ENCODE measurements at places on chromosomes 11 and 22.
A peak's percentile ranks its signal among the peaks of the same experiment; 100 is the strongest.

DNA sequence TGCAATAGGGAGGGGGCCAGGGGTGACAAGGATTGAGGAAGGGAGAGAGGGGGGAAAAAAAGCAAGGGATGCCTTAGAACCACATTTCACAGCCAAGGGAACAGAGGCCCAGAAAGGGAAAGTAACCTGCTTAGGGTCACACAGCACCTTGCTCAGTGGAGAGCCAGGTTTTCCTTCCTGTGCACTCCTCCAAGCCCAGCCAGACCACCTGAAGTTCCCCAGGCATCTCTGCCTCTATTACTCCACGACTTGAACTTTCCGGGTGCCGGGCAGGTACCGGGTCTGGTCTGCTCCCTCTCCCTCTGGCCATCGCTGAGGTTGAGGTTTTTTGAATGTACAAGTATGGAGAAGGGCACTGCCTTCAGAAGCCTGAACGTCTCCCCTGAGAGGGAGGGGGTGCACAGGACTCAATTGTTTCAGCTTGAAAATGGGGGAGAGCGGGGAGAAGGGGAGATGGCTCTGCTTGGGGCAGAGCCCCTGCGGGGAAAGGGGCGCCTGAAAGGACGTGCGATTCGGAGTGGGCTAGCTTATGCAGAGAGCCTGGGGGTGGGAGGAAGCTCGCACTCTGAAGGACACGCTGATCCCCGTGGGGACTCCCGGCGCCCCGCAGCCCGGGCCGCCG, 516 bp upstream of the SERPINH1 start:
- DNase-seq: peak; percentile 58

GRCh38 chr22:33747576-33748180, 172.6 kb downstream of the LARGE1 start:
- DNase-seq: peak; percentile 77

- DNase-seq: peak; percentile 88
These were observed 34.7 kb downstream of the ATG16L2 start for GRCh38 chr11:72848846-72849466.

- DNase-seq: no peak
These were observed 37.1 kb downstream of the RPL27A start for GRCh38 chr11:8719721-8720120.

- peak; percentile 32 for DNase-seq
These were observed 171.1 kb downstream of the CEP164 start for GRCh38 chr11:117498791-117499190.

GRCh38 chr22:48567213-48567975, 1260.3 kb downstream of the BRD1 start:
- DNase-seq: no peak

DNA sequence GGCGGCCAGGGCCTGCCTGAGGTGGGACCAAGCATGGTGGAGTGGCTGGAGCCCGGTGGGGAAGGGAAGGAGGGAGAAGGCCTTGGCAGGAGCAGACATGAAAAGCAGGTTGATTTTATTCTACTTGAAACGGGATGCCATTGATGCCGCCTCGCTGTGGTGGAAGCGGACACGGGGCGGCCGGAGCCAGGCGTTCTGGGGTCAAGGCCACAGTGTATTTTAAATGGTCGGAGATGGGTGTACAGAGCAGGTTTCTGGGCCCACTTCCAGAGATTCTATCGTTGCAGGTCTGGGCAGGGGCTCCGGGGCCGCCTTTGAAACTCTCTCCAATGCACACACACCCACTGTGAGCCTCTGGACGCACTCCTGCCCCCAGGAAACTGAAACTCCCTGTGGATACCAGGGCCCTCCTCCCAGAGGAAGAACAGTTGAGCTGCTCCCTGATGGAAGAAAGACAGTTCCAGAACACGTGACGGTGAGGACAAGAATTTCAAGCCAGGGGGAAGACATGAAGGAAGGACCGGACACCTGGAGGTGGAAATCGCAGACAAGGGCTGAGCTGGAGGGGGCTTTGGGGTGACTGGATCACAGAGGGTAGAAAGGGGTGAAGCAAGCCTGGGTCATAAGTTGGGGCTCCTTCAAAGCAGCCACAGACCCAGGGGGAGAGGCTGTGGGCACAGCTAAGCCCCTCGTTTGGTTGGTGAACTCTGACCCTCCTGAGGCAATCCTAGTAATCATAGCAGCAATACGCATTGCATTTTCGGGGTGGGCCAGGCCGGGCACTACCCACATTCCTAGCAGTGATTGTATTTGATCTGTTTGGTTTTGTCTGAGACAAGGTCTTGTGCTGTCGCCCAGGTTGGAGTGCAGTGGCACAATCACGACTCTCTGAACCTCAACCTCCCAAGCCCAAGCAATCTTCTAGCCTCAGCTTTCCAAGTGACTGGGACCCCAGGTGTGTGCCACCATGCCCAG, 12.3 kb upstream of the LINC01488 start:
- no peak for DNase-seq

DNA sequence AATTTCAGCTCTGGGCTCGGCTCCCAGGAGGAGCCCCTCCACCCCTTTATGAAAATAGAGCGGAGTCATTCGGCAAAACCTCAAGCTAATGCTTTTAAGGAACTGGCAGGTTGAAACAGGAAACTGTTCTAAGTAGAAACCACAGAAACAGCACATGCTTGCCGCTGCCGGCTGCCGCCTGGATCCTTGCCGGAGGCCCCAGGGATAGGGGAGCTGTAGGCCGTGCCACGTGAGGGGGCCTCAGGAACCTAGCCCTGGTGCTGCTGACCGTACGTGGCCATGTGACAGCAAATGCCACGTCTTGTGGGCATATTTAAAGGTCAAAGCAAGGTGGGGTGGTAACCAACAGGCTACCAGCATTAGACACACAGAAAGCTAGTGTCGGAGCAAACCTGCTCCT, 77.9 kb upstream of the TIMP3 start:
- DNase-seq: no peak

DNA sequence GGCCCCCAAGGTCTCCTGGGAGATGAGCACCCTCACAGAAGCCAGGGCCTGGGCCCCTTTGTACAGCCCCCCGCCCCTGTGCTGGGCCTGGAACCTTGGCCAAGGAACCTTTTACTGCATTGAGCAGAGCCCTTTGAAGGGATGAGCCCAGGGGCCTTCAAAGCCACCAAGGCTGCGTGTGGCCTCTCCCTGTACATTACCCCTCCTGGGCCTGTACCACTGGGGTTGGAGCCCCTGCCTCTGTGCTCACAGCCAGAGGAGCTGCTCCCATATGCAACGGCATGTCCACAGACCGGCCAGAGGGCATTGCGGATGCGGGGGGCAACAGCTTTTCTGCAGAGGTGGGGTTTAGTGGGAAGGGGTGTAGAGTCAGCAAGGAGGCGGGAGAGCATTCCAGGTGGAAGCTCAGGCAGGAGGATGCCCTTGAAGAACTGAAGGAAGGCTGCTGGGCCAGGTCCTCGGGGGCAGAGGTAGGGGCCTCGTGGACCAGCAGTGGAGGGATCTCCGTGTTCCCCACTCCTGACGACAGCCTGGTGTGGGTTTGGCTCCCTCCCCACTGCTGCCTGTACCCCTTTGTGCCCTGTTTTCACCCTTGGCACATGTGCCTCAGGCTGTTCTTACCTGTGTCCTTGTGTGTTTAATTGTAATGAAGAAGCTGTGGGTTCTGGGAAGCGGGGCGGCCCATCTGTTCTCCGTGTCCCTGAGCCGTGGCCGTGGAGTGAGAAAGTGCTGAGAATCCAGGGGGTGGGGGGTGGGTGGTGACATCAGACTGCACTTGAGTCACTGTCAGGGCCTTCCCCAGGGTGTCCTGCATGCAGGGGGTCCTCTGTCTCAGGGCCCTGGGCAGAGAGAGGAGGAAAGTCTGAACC, 46.9 kb downstream of the ARHGAP8 start:
- DNase-seq: no peak

GRCh38 chr11:75554258-75555022, 7.6 kb upstream of the SERPINH1 start:
- no peak for DNase-seq

GRCh38 chr11:62266558-62266957, 3.4 kb upstream of the SCGB2A2 start:
- DNase-seq: peak; percentile 35

- DNase-seq: no peak
These were observed 263.6 kb downstream of the BRD1 start for GRCh38 chr22:49564054-49564453.

DNA sequence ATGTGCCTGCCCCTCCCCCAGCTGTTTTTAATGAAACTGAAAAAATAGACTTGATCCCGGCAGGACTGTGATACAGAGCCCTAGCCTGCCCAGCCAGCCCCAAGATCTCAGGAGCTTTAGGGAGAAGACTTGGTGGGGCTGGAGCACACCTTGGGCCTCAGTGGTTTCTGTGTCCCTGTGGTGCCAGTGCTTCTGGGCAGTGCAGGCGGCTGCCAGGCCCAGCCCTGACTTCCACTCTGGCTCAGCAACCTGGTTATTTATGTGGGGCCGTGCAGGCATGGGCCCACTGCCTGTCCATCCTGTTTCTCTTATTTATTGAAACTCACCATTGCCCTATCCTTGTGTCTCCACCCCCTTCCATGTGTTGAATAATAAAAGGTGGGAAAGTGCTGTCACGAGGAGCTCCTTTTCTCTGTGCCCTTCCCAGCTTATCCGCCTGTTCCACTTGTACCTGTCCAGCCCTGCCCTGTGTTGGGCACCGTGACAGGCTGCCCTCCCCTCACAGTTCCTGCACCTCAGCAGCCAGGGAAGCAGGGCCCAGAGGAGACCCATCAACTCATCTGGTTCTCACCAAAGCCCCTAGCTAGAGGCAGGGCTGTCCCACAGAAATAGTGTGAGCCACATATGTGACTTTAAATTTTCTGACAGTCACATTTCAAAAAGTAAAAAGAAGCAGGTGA, 20.2 kb downstream of the RELT start:
- DNase-seq: no peak

DNA sequence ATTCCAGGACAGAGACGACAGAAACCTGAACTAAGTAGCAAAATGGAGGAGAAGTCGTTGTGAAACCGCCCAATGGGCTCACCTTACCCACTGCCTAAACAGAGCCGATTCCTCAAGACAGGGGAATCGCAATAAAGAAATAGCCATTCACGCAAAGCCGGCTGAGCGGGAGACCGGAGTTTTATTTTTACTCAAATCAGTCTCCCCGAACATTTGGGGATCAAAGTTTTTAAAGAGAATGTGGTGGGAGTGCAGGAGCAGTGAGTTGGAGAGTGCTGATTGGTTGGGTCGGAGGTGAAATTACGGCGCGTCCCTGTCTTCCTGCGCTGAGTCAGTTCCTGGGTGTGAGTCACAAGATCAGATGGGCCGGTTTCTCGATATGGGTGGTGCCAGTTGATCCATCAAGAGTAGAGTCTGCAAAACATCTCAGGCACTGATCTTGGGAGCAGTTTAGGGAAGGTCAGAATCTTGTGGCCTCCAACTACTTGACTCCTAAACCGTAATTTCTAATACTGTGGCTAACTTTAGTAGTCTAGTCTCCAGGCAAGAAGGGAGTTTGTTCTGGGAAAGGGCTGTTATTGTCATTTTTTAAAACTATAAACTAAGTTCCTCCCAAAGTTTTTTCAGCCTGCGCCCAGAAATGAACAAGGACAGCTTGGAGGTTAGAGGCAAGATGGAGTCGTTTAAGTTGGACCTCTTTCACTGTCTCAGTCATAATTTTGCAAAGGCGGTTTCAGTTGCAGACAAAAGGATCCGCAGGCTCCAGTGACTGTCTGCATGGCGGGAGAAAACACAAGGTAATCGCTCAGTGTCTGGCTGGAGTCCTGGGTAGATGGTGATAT, 34.1 kb downstream of the OR4D9 start:
- no peak for DNase-seq

GRCh38 chr11:34745195-34745594, 124.3 kb downstream of the EHF start:
- DNase-seq: no peak

DNA sequence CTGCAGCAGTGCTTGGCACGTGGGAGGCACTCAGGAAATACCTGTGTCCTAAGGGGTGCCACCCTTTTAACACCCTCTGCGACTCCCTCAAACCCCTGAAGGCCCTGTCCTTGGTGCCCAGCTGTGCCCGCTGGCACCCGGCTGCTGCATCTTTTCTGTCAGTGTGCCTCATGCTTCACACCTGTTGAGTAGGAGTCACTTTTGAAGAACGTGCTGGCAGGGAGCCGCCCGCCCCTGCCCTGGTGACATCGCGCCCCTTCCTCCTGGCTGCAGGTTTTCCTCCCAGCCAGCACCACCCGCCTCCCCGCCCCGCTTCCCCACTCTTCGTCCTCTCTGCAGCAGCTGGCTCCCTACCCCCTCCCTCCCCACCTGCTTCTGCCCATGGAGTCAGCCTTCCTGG, 17.8 kb downstream of the FRMD8 start:
- no peak for DNase-seq

Measured in DMS53 (cell line).